NCI-H1417 (cell line): ENCODE measurements at places on chromosomes 2 and 18.

DNA sequence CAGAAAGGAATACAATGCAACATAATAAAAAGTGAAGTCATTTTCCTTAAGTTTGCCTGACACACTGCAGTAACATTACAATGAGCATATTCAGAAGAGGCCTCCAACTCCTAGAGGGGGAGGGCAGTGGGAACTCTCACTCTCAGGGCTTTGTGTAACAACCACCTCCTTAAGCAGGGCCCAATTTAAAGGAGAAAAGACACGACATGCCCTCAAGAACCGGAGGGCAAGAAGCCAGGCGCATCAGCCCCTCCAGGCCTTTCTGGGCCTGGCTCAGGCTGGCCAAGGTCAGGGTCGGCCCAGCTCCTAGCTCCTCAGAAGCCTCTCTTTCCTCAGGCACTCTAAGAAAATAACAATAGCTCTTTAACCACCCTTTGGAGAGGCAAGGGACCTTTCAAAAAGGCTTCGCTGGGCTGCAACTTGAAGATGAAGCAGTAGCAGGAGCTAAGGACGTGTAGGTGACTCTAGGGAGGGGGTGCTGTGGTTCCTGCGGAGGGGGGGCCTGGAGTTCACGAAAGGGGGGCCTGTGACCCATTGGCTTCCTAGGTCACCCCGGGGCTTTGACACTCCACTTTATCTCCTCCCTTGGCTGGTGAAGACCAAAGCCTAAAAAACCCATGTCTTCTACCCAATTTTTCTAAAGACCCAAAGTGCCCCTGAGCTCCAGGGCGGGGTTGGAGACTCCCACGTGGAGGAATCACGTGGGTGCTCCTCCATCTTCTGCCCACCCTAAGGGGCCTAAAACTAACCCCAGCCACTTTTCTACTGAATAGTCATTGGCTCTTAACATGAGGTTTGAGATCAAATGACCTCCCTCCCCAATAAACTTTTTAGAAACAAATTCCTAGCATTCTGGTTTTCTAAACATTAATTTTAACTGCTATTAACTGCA, 13.3 kb downstream of the SERTAD2 start:
- peak; percentile 56 for DNase-seq

DNA sequence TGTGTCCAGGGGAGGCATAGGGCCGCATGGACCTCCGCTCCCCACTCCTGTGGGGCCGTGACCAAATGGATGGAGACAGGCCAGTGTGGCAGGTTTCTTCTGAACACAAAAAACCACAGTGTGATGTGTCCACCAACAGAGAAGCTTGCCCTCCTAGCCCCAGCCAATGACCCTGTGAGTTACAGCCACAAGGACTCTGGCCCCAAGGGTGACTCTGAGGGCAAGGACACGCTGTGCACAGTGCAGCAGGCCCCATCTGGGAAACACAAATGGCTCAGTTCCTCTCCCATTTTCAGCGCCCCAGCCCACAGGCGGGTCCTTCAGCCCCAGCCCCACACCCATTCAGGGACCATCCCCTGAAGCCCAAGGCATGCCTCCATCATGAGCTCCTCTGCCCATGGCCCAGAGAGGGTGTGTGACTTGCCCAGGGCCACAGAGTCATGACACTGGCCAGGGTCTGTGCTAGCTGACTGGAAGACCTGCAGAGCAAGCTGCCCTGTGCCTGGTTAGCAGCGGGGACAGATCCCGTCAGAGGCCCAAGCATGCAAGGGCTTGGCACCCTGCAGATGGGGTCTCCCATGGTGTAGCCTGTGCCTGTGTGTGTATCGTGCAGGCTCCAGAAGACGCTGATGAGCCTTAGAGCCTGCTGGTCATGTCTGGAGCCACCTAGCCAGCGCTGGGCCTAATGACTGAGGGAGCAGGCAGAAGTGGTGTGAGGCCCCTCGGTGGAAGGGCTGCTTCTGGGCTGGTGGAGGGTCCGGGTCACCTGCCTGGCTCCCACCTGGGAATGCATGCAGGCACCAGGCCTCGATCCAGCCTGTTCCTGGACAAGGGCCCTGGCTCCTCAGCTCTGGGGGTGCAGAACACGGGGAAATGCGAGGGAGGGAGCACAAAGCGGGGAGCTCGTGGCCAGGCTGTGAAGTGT, 47.7 kb downstream of the HS6ST1 start:
- no peak for DNase-seq

DNA sequence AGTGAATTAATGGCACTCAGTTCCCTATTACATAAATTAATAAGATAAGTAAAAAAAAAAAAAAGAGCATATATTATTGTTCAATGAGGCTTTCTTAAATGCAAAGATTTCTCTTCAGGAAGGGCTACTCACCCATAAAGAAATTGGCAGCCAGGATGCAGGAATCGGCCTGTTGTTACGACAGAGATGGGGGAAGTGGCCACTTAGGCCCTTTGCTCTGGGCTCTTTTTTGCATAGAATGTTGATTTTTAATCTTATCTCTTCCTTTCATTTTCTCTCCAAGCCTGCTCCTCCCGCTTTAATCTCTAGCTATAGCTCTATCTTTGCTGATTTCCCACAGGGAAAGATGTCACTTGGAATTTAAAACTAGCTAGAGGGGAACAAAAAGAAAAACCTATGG, 391.8 kb upstream of the CRIM1 start:
- no peak for DNase-seq

DNA sequence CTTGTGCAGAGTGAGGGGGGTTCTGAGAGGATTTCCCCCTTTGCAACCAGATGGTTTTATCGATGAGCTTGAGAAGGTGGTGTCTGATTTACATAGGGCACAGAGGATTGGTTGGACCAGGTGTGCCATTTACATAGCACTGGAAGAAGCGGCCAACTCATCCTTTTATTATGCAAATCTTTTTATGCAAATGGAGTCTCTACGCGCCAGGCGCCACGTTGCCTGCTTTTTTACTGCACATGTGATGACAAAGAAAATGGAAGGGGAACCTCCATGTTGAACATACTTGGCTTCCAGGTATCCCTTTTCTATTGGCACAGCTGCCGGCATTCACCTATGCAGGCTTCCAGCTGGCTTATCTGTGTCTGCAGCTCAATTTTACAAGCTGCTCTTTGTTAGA, 18.4 kb upstream of the TXNL4A start:
- DNase-seq, result no peak

DNA sequence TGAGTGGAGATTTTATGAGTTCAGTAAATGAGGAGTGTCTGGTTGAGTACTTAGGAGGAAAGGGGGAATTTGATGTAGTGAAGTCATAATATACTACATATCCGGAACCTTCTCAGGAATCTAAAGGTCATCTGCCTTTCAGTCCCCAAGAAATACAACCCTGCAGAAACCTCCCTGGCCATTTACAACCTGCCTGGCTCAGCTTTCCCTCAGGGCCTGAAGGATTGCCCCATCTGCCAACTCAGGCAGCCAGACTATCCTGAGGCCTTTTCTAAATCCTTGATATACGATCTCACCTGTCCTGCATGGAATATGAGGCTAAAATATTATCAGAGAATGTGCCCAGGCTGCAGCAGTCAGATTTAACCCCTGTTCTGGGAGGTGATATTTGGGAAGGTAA, 165.4 kb upstream of the SPOPL start:
- no peak for DNase-seq

GRCh38 chr2:177000061-177000714, 212.4 kb upstream of the HNRNPA3 start:
- no peak for DNase-seq

DNA sequence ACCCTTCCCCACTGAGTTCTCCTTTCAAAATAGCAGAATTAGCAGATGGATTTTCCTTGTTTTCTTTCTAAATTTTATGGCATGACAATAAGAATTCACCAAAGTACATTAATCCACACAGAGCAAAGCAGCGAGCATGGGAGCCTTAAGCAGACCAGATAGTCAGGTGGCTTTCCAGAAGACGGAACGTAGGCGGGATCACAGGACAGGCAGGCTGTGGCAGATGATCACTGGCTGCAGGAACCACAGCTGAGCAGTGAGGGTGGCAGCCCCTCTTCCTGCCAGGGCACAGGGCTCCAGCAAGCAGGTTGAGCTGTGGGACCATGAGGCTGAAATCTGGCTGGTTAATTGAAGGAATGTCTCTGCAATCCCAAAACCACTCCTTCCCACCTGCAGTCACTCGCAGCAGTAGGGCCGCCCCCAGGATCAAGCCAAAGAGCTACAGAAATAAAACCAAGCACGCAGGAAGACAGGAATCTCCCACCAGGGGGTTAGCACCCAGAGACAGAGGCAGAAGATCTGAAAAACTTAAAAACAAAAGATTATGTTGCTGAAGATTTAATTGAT, 259.9 kb downstream of the EIPR1 start:
- DNase-seq, result no peak

- no peak for DNase-seq
These were observed 67.0 kb downstream of the MAP4K3 start for GRCh38 chr2:39370101-39370500.

- no peak for DNase-seq
These were observed 40.0 kb upstream of the AGPS start for GRCh38 chr2:177352441-177353186.

DNA sequence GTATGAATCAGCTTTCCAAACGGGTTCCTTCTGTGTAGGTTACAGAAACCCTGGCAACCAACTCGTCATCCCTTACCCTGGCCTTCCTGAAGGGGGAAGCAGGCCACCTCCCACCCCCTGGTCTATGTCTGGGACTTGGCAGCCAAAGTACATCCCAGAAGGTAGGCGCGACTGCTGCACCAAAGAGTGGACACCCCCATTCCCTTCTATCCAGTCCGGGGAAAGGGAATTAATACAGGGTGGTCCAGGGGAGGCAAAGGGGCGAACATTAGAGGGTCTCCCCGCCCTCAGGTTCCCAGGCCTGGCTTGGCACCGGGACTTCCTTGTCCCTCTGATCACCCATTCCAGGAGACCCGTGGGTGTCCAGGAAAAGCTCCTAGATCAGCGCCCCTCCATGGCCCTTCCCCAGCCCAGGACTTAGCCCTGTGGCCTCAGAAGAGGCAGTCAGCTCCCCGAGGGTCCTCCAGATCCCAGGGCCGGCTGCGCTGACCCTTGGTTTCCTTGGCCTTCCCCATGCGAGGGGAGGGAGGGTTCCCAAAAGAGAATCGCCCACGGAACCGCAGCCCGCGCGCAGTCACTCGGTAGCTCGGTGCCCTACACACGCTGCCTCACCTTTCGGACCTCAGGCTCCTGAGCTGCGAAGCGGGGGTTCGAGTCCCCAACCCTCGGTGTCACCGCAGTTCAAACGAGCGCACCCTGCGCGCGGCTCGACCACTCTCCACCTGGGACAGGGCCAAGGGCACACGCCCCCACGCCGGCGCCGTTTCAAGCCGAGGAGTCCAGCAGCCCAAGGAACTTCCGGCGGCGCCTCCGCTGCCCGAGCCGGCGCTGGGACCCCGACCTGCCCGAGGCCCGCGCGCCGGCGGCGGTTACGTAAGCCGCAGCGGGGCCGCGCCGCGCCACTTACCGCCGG, at the start of gene PER2:
PER2 (minus strand) TSS at position 874 of the 913 bp plus-strand sequence. CDS start 10,674 bp downstream, outside the sequence.
- no peak for DNase-seq

- DNase-seq, result no peak
These were observed 432.5 kb upstream of the LRRTM1 start for GRCh38 chr2:80737047-80737446.

- no peak for DNase-seq
These were observed 189.3 kb downstream of the LTBP1 start for GRCh38 chr2:33136056-33136455.

DNA sequence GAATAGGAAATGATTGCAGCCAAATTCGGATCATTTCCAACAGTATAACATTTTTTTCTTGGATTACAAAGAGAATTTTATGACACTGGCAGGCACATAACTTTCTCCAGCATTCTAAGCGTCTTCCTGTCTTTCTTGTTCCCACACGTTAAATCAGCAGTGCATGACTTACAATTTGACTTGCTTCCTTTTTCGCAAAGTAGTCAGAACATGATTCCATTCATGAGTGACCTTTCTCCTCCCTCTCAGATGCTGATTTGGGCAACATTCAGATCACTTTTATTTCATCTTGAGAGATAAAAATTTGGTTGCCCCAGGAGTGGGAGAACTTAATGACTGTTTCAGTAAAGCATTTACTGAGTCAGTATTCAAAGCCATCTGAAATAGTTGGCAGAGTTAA, 858.7 kb upstream of the ACVR2A start:
- DNase-seq, result no peak

DNA sequence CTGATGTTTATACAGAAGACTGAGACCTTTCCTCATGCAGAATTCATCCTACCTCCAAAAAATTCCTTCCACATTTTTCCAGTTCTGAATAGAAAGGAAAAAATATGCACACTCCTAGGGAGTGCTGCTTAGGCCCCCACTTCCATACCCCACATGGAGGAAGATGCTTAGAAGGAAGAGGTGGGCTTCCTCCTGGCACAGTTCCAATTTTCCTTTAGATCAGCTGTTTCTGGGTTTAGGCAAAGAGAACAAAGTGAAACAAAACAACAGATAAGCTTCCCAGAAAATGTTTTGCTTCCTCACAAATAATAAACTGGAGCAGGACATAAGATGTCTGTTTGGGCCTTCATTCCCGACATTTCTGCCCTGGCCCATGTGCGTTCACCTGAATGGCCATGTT, 172.6 kb downstream of the PRPF40A start:
- no peak for DNase-seq

- no peak for DNase-seq
These were observed 117.6 kb downstream of the NEDD4L start for GRCh38 chr18:58161659-58162058.

GRCh38 chr2:240994171-240994896, 4.1 kb upstream of the SNED1 start:
- DNase-seq, result no peak

DNA sequence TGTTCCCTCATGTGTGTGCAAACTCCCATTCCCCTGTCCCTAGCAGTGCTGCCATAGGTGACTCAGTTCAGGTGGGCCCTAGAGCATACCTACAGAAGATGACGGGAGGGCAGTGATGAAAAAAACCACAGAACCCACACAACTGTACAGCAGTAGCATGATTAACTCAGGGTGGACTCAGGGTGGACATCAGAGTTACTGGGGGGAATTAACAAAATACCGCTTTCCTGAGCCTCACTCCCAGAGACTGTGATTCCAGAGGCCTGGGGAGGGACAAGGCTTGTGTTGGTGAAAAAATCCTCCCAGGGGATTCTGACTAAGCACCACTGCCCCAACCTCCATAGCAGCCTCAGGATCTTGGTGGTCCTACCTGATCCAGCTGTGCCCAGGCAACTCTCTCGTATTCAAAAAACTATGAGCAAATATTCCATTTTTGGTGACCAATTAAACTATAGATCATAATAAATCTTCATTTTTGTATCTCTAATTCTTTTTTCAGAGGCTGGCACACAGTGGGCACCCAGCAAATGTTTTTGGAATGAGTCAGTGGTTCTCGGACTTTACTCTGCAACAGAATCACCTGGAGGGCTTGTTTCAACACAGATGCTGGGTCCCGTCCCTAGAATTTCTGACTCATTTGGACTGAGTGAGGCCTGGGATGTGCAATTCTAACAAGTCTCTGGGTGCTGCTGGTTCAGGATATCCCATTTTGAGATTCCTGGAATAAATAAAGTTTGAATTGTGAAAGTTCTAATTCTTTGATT, 84.1 kb upstream of the NABP1 start:
- no peak for DNase-seq

- no peak for DNase-seq
These were observed 66.3 kb upstream of the RMDN2 start for GRCh38 chr2:37858725-37859267.

- DNase-seq, result no peak
These were observed 48.2 kb downstream of the CABYR start for GRCh38 chr18:24187049-24187448.

- DNase-seq, result peak; percentile 57
These were observed 61.3 kb downstream of the ATL2 start for GRCh38 chr2:38315707-38316333.

- no peak for DNase-seq
These were observed 20.2 kb downstream of the DAW1 start for GRCh38 chr2:227891673-227892072.

- no peak for DNase-seq
These were observed 27.5 kb downstream of the ZNF516 start for GRCh38 chr18:76467371-76468190.
